ENCODE measurements at places on chromosomes 11 and 22.

DNA sequence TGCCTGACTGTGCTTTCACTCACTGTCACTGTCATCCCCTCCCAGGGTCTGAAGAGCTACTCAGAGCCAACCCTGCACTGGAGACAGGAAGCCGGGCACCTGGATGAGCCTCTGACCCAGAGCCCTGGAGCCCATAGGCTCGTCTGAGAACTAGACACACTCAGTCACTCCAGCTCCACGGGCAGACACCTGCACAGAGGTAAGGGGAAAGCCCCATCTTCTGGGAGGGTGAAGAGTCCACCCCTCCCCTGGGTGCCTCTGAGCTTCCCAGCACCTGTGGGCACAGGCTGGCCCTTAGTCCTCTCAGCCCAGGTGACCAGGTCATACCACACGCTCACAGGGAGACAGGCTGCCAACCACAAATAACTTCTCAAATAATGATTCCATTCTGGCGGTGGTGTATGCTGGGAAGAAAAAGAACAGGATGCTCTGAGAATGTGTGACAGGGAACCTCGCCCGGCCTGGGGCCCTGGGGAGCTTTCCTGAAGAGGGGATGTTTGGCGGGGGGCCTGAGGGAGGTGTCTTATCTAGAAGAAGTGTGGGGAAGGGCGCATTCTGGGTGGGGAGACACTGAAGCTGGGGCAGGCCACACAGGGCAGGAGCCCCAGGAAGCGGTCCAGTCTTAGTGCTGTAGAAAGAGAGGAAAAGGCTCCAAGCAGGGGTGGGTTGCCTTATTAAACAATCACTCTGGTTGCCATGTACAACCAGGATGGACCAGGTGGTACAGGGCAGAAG, 5.3 kb downstream of the CCDC157 start:
- DNase-seq, result no peak

GRCh38 chr11:44814881-44815592, 88.3 kb downstream of the TSPAN18 start:
- DNase-seq, result peak; percentile 68

DNA sequence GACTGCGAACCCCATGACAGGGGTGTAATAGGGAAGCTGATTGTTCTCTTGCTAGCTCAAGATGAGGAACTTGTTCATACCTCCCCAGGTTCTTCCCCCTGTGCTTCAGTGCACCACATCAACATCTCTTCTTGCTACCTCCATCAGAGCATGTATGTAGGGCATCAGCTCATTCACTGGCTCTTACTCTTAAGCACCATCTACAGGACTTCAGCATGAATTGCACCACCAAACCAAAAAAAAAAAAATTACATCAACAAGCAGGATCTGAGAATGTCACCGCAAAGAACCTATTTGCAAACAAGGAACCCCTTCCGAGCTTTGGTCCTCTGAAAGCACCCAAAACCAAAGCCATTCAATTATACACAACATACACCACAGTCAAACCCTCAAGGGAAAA, 2226.5 kb upstream of the RAG2 start:
- peak; percentile 5 for DNase-seq

GRCh38 chr11:94629741-94630140, 62.6 kb downstream of the PIWIL4 start:
- DNase-seq, result no peak

GRCh38 chr22:47402876-47403525, 640.6 kb downstream of the TBC1D22A start:
- no peak for DNase-seq

DNA sequence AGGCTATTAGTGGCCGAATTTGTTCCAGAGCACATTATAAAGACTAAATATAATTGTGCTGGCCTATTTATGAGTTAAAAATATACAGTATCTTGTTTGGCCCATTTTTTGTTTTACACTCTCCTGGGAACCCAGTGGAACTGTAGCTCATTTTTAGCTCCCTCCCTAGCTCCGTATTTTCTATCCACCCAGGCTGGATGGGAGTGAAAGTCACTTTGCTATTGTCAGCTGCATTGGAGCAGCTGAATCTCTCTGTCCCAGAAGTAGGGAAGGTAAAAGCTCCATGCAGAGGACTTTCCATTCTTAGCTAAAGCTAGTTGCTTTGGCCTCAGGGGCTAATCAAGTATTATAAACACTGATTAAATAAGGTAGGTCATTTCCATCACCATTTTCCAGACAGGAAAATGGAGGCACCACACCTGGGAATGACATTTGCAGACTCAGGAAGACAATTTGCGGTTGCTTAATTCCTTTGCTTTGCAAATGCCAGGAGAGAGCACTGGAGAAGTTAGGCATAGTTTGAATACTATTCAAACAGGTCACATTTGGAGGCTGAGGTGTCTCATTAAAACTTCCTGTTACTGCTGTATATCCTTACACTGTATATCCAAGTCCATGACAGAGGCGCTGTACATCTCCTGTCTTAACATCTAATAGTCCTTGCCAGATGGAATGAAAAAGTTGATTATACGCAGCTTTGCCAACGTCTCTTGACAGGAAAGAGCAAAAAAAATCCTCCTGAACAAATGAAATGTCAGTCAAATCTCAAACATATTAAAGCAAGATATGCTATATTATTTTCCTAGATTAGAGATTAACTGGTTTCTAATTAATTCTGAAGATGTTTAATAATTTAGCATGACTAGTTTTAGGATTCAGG, 338.1 kb upstream of the KIRREL3 start:
- DNase-seq, result no peak

DNA sequence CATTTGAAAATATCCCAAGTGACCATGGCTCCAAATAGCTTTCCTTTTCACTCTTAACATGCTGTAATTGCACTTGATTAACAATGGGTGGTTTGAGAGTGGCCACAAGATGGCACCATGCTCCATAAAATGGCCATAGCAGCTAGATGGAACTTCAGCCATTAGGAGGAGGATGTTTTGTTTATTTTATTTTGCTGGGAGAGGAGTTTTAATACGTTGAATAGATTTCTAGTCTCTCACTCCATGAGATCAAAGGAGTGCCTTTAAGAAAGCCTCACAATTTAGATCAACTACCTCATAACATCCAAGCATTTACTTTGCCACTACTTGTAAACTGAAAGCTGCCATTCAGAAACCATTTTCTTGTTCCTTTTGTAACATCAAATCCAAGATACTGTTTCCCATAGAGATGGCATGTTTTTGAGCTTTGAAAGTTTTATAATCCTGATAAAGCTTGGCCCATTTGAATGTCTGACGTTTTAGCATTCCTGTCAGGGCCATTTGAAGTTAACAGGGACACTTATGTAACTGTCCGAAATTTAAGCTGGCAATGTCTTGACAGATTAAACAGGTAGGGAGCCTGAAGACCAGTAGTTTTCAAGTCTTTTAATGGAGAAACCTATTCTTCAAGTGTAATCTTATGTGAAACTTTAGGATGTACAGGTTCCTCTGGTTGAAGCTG, 4.7 kb downstream of the FEN1 start:
- DNase-seq, result peak; percentile 70

DNA sequence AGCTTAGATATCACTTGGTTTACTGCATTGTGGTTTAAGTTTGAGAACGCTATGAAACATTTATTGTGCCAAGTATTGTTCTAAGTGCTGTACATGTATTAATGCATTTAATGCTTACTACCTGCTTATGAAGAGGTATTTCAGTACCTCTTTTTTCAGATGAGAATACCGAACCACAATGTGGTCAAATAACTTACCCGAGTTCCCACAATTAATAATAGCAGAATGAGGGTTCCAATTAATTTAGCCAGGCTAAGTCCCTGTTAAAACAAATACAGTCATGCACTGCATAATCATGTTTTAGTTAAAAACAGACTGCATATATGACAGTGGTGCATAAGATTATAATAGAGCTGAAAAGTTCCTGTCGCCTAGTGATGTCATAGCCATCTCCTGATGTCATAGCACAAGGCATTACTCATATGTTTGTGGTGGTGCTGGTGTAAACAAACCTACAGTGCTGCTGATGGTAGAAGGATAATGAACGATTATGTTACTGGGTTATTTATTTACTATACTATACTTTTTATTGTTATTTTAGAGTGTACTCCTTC, 4.3 kb downstream of the ZC3H12C start:
- no peak for DNase-seq

GRCh38 chr11:68061508-68061907, 22.7 kb downstream of the TCIRG1 start:
- no peak for DNase-seq

GRCh38 chr11:9385327-9385899, 961 bp downstream of the IPO7 start:
- peak; percentile 43 for DNase-seq

All from NCI-H524 (cell line).